ENCODE measurements at places on chromosomes 6 and 20. TPM values are rescaled to one million over a fixed set of nuclear protein-coding genes. Genes with fewer than 3 reads are reported as not detected.
A peak's percentile ranks its signal among the peaks of the same experiment; 100 is the strongest.

DNA sequence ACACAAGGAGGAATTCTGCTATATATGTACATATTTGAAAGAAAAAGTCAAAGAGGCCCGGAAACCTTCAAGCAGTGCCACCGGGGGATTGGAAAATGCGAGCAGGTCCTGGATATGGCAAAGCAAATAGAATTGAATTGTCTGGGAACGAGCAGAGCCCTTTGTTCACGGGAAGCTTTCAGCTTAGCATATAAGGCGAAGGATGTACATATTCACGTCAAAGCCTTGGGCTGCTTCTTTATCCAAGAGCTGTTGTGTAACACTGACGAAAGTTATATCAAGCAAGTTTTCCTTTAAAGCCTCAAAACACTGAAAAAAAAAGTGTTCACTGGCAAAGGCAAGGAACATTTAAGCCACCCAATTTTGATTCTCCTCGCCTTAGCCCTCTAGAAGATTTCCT is 171.0 kb downstream of the GPX5 start:
- no peak for DNase-seq

DNA sequence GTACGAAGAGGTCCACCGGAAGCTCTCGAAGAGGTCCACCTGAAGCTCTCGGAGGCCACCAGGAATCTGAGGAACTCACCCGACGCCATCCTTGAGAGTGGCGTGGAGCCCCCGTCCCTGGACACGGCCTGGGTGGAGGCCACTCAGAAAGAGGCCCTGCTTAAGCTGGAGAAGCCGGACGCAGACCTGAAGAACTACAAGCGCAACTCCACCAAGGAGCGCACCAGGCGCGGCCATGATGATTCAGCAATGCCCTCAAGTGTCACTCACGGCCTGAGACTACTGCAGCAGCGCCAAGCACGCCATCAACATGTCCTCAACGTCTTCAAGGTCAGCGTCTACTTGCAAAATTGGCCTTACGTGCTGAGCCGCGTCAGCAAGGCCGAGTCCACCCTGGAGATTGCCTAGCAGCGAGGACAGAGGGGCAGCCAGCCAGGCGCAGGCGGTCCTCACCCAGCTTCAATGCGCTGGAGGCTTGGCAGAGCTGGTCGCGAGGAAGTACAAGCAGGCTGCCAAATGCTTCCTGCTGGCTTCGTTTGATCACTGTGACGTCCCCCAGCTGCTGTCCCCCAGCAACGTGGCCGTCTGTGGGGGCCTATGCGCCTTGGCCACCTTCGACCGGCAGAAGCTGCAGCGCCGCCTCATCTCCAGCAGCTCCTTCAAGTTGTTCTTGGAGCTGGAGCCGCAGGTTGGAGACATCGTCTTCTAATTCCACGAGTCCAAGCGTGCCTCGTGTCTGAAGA is 7.7 kb upstream of the GJA10 start:
- DNase-seq, result no peak

DNA sequence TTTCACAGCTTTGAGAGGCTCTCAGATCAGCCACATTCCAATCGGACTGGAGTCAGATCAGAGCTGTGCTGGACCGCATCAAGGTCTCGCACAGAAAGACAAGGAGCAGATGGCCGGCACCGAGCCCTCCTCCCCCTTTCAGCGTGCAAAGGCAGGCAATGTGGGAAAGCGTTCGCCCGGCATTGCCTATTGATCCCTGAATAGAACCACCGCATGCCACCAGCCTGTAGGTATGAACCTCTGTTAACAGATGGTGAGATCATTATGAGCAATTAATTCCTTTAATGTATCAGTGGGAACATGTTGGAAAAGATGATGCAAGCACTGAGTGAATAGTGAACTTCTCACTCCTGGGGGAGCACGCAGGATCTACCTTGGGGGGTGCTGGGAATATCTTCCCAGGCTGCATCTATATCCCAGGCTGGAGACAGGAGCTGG is 117.5 kb upstream of the ID4 start:
- peak; percentile 70 for DNase-seq

- DNase-seq, result no peak
Observed at GRCh38 chr6:116389357-116389756, 18.6 kb downstream of the DSE start.

DNA sequence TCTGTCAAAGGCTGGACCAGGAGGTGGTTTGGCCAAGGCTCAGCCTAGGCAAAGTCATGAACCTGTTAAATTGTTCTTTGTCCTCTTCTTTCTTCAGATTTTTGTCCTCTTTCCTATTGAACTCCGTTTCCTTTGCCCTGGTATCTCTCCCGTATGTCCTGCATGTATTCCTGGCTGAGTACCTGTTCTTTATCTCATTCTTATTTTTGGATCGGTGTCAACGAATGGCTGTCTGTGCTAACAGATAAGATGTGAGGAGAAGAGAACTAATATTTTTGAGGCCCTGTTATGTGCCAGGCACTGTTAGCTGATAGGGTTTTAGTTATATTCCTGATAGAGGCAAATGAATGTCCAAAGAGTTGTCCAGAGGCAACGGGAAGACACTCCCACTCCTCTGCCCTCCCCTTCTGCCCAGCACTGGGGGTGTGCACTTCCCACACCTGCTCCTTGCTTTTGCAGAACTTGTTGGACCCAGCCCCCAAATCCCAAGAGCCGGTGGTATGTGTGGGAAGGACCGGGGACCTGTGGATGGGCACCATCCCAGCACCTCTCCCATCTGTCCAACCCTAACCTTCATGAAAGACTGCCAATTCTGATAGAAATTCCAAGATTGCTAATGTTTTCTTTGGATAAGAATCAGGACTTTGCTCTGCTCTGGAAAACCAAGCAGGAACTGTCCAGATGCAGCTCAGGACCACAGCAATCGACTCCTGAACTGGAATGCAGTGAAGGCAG is 20.6 kb downstream of the MMP24OS start:
- DNase-seq, result peak; percentile 44

DNA sequence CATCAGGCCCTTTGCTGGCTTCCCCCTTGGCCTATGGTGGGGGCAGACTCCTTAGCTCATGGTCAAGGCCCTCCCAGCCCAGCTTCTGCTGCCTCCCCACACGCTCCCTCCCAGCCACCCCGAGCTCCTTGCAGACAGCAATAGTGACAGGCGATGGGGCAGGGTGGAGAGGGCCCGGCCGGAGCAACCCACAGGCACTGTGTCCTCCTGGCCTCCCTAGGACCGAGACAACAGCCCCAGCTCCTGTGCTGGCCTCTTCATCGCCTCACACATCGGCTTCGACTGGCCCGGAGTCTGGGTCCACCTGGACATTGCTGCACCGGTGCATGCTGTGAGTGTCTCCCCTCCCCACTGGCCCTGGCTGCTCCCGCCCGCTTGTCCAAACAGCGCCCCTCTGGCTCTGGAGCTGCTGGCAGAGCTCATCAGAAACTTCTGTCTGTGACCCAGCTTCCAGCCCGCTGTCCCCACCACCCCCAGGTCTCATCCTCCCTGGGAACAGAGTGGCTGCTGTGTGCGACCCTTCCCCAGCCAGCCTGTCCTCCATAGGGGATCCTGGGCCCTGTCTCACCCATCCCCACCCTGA is 21.8 kb downstream of the NPEPL1 start:
- DNase-seq, result no peak

DNA sequence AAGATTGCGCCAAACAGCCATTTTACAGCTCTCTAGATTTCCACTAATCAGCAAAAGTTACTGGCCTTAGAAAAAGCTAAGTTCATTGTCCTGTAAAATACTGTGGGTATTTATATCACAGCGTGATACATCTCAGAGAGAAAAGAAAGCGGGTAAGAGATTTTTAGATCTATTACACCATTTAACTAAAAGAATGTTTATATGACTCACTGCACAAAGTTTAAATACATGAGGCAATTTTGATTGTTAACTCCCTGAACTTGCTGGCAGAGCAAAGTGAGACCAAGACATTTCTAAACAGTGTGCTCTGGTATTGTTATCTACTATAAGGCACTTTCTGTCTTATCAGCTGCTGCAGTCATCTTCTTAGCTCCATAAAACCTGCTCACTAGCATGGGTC is 314.3 kb downstream of the EPHA7 start:
- DNase-seq, result peak; percentile 60

DNA sequence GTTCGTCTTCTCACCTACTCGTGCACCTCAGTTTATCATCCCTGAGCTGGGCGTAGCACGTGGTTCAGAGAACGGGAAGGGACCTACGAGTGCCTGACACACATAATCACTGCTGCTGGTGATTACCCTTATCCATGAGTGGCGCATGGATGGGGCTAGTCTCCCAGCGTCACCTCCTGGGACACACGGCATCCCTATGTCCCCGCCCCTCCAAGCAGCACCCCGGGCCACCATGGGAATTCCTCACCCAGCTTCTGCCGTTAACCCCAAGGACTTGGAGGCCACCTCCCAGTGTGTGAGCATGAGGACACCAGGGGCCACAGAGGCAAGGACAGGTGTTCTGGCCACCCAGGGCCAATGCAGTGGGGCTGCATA is 9.8 kb downstream of the CHRNA4 start:
- no peak for DNase-seq

- peak; percentile 33 for DNase-seq
Observed at GRCh38 chr6:1524040-1524480, 85.7 kb upstream of the FOXC1 start.

DNA sequence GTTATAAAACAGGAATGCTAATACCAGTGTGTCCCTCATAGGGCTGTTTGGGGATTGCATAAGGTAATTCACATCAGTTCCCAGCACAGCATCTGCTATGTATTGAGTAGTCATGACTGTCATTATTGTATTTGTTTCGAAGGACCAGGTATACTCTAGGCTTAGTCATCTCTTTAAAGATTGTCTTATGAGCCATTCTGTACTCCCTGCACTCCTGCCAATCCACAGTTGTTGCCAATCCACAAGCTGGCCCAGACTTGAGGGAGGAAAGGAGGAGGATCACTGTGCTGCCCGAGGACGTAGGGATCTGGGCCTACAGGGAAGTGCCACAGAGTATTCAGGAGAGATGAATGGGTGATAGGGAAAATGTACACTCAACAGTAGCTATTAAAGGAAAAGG is 113.0 kb upstream of the TIAM2 start:
- DNase-seq, result peak; percentile 15

GRCh38 chr6:156699017-156699421 is 78.2 kb upstream of the ARID1B start:
- DNase-seq, result peak; percentile 91

The TCP11 gene
- total RNA-seq, result 0.56 TPM

The FOXA2 gene
- total RNA-seq, result not detected

The SNTA1 gene
- 15.4 TPM for total RNA-seq

The QRSL1 gene
- 10.6 TPM for total RNA-seq

The UCKL1 gene
- 16.7 TPM for total RNA-seq

The PARD6B gene
- 0.90 TPM for total RNA-seq

The HLA-DQB1 gene
- not detected for total RNA-seq

The BMP6 gene
- 0.28 TPM for total RNA-seq

The KCNQ2 gene
- not detected for total RNA-seq

Measured in IMR-90 (cell line).